ENCODE measurements at places on chromosomes 12 and 14.

DNA sequence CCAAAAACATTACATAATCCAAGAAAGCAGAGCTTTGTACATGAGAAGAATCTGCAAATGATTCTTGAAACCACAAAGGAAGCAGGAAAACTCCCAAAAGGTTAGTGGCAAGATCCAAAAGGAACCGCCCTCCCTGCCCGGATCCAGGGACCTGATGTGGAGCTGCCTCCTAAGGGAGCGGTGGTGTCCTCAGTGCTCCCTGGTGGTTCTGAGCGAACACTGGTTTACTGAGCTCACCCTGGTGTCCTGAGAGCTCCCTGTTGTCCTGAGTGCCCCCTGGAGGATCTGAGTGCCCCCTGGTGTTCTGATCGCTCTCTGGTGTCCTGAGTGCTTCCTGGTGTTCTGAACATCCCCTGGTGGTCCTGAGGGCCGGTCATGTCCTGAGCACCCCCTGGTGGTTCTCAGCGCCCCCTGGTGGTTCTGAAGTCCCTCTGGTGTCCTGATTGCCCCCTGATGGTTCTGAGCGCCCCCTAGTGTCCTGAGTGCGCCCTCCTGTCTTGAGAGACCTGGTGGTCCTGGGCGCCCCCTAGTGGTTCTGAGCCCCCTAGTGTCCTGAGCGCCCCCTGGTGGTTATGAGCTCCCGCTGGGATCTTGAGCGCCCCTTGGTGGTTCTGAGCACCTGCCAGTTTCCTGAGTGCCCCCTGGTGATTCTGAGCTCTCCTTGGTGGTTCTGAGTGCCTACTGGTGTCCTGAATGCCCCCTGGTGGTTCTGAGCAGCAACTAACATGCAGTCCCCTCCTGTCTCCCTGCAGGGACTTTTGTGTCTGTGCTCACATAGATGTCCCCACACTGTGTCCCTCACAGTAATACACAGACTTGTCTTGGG, 891.1 kb downstream of the TMEM121 start:
- no peak for DNase-seq

DNA sequence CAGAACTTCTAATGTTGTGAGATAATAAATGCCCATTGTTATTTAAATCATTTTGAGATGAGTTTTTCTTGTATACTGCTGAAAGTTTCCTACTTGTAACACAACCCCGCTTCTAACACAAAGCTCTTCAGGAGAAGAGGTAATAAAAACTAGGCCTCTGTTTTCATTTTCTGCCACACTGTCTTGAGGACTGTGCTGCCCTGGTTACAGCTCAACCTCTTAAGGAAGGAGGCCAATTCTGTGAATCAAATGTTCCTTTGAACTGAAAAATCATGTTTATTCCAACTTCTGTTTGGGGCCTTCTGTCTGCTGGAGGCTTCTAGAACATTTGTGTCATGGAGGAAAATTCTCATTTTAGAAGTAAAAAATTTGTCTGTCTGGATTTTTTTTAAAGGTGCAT, 100.3 kb downstream of the LRIG3 start:
- no peak for DNase-seq

- no peak for DNase-seq
Measured at GRCh38 chr14:34007902-34008301, 57.0 kb upstream of the EGLN3 start.

- no peak for DNase-seq
Measured at GRCh38 chr14:73686901-73687300, 27.3 kb downstream of the PNMA1 start.

- DNase-seq = no peak
Measured at GRCh38 chr12:115364921-115365320, 680.9 kb upstream of the TBX3 start.

DNA sequence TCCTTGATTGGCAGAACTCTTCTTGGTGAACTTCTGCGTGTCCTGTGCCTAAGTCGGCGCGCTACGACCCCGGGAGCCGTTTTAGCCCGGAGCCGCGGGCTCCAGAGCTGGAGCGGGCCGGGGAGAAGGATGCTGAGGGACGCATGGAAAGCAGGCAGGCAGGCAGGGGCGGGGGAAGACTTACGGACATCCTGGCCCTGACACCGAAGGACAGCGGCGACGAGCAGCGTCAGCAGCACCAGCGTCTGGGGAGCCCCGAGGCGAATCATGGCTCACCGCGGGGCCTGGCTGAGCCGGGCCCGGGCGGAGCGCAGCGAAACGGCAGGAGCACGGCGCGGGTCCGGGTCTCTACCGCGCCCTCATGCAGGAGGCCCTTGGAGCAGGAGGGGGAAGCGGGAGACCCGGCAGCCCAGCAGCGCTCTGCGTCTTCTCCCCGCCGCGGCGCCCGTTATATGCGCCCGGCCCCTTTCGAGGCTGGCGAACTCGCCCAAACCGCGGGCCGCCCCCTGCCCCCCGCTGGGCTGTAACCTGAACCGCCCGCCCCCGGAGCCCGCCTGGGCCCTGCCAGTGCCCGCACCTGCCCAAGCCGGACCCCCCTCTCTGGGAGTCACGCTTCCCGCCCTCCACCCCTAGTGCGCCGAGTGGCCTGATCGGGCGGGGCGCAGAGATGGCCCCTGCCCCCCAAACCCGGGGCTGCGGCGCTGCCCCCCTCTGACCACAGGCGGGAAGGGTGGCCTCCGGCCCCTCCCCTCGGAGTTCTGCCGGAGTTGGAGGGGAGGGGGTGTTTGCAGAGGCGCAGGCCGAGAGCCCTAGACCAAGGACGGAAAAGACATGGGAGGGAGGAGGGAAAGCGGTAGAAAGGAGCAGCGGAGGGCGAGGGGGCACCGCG, at the start of gene COL2A1:
Gene COL2A1 (minus strand): TSS at position 424 of the 889 bp plus-strand sequence. CDS start 155 bp downstream, at position 269.
- DNase-seq = no peak

GRCh38 chr14:33643426-33644181, 307.3 kb downstream of the EGLN3 start:
- no peak for DNase-seq

Measured in nucleus accumbens (tissue), 56 donors.